ENCODE measurements at places on chromosomes 4 and X.

DNA sequence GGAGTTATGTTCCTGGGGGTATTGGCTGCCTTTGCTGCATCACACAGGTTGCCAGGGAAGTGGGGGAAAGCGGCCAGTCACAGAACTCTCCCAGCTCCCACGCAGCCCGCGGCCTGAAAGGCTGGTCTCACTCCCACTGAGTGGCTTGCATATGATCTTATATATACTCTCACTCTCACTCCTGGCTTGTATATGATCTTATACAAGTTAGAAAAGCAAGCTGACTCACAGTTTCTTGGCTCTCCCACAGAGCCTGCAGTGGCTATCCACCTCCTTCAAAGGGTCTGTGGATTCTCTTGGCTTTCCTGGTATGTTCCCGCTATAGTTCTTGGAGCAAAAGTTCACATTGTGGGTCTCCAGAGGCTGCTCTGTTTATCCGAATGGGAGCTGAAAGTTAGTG, 833.5 kb upstream of the GALNTL6 start:
- no peak for DNase-seq

DNA sequence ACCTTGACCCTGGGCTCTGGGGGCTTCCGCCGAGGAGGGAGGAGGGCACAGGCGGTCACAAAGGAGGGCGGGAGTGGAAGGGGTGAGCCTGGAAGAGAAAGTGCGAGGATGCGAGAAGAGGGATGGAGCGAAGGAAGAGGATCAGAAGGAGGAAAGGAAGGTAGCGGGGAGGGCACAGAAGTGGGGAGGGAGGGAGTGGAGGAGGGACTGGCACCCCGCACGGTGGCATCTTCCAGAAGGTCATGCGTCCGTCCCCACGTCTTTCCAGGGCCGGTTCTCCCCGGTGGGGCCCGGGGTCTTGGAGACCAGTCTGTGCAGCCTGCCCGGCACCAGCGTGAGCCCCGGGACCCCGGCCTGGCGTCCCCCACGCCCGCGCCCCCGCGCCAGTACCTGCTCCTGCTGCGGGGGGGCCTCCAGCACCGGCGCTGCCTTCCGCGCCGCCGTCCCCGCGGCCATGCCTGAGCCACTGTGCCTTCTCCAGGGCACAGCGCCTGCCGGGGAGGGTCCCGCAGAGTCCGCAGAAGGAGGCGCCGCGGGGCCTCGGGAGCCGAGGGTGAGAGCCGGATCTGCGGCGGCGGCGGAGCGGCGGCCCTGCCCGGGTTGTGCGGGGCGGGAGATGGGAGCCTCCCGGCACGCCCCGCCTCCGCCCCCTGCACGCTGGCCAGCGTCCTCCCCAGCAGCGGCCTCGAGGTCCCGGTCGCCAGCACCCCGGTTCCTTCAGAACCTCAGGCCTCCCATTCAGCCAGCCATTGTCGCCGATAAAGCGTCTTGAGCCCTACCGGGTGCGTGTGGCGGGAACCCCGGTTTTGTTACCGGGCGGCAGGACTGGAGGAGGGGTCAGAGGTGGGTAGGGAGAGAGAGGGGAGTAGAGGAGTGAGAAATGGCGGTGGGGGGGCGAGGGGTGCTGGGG, at the start of gene RNF175:
TSS of gene RNF175 (minus strand) at position 618 of the 910 bp plus-strand sequence. CDS start at position 456, 162 bp downstream.
- DNase-seq: no peak

DNA sequence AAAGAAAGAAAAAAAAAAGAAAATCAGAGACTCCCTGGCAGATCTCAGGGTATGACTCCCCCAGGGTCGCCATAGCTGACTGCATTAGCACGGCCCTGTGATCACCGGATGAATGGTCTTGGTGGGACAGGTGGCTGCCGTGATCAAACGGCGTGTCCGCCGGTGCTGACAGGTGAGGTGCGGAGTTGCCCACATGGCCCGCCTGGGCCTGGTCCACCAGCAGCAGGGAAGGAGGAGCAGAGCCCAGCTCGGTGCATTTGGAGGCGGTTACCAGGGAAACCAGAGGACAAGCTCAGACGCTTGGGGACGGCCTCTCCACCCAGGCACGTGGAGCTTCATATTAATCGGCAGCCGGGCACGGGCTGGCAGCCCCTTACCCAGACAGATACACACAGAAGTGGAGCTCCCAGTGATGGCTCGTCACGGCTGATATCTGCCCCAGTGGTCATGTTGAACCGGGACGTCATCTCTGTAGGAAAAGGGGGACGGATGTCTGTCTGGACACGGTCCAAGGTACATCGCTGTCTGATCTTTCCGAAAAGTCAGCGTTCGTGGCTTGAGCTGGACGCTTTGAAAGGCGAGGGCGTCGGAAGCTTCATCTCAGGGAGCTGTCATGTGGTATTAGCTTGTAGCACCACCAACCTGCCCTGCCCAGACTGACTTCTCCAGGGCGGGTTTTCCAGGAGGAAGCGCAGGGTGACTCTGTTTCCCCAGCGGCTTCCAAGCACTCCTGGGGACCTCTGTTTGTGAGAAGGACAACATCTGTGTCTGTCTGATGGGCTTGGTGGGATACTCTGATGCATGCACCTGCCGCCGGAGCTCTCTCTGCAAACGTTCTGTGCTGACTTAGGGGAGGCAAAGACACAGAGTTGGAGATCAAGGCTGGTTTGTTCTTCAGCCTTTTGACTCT, 180.7 kb downstream of the CRLF2 start:
- no peak for DNase-seq

GRCh38 chr4:53943345-53944085, 120.9 kb downstream of the CHIC2 start:
- DNase-seq: no peak

DNA sequence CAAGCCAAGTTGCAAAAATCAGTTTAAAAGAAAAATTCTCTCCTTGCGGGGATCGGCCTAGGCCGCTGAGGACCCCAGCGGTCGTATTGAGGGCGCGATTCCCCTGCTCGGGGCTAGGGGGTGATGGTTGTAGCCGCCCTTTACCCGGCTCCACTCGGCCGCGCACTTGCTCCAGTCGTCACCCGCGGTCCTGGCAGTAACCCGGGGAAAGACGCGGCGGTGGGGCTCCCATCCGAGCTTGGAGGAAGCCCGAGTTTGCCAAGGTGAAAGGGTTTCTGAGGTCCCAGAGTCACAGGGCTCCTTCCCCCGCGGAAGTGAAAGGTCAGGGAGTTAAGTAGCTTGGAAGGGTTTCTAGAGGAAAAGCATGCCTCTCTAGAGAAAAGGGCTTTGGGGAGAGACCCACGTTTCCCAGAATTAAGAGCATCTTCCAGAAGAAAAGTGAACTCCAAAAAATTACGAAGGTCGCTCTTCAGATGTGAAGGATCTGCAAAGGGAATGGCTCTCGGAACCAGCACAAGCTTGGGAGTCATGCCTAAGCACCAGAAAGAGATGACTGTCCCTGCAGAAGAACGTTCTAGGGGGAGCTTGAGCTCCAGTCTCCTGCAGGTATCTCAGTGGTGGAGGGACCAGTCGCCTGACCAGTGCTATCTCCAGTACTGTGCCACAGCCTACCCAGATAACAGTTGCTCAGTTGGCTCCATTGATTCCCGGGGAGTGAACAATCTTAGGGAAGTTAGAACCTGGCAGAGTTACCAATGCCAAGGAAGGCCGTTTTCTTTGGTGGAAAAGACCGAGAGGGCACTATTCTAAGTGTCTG, 875 bp downstream of the LAP3 start:
- DNase-seq: no peak

DNA sequence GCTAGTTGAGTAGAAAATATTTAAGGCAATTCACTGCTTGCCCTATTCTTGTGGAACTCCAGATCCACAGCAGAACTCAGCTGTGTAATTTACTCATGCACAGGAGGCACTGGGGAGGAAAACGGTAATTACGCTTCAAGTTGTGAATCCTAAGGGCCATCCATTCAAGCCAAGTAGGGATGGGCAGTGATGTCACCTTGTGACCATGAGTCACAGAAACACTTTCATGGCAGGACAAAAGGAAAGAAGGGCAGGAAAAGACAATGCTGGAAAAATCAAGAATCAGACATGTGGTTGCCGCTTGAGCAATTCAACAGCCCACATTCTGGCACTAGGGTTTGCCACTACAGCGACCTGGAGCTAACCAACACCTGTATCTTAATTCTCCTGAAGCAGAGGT, 1.4 kb downstream of the PAQR3 start:
- no peak for DNase-seq

- DNase-seq: no peak
Observed at GRCh38 chr4:143359644-143360193, 23.0 kb downstream of the GAB1 start.

DNA sequence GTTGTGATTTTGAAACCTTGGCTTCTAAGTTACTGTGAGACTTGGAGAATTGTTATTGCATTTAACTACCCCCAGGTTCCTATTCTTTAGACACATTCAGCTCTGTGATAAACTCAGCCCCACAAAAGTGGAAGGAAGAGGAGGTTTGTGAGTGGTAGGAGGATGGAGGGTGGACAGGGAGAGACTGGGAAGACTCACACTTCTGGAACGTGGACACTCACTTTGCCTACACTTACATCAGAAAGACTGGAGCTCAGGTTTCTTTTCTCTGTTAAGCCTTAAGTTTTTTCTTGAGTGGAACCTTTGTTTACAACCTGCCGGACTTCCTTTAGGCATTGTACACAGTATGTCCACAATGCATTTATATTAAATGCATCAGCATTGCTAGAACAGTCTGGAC, 99.0 kb downstream of the AREG start:
- no peak for DNase-seq

- no peak for DNase-seq
Observed at GRCh38 chr4:164701665-164702064, 52.3 kb upstream of the SMIM31 start.

GRCh38 chr4:16588651-16589050, 309.8 kb downstream of the LDB2 start:
- DNase-seq: no peak

DNA sequence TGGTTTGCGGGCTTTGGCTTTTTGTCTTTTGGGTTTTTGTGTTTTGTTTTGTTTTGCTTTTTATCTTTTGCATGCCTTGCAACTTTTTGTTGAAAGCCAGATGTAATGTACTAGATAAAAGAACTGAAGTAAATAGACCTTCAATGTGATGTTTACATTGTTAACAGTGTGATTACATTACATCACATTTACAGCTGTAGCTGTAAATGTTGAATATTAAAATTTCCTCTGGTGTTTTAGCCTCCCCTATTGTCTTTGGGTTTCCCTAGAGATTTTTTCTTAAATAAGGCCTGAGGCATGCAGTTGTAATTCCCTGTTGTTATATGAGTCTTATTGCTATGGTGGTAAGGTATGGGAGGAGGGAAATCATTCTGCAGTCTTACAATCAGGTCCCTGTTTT, 275.0 kb downstream of the PARM1 start:
- no peak for DNase-seq

- no peak for DNase-seq
Observed at GRCh38 chr4:82371497-82371896, 2.3 kb downstream of the HNRNPD start.

- DNase-seq: no peak
Observed at GRCh38 chr4:94409375-94409679, 42.4 kb upstream of the PDLIM5 start.

DNA sequence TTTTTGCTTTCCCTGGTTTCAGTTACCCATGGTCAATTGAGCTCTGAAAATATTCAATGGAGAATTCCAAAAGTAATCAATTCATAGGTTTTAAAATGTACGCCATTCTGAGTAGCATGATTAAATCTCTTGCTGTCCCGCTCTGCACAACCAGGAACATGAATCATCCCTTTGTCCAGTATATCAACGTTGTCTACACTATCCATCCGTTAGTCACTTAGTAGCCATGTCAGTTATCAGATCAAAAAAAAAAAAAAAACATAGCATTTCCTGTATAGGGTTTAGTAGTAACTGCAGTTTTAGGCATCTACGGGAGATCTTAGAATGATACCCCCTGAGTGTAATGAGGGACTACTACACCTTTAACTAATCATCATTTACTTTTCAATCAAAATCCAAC, 15.1 kb downstream of the LAMP2 start:
- DNase-seq: no peak

DNA sequence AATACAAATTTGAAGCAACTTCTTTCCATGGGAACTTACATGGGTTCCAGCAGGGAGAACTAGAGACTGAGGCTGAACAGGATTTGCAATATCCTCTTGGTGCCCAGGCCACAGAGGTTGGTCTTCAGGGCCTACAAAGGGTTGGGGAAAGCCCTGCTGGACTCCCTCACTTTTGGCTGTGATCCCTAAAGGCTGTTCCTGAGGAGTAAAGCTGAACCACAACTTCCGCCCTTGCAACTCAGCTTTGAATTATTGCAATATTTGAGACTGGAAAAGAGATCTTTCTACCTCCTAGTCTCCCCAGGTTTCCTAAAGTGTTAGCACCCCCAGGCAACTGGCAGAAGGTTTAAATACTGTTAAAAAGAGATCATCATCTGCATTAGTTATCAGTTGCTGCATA, 26.9 kb downstream of the DCHS2 start:
- DNase-seq: no peak

GRCh38 chr4:182293691-182294255, 50.6 kb downstream of the TENM3 start:
- DNase-seq: no peak

DNA sequence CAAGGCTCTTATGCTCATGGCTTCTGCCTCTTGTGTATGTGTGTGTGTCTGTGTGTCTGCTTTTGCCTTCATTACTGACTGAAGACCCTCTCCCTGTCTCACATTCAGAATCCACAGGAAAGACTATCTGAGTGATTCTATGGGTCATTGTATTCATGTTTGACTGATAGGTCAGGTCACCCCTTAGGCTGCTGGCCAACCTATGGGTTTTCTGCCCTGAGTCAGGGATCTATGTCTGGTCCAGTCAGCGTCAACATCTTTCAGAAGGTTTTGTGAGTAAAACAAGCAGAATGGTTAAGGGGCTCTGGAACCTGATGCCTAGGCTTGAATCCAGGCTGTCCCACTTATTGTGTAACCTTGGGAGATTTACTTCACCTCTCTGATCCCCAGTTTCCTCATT, 30.5 kb downstream of the NHSL2 start:
- no peak for DNase-seq

DNA sequence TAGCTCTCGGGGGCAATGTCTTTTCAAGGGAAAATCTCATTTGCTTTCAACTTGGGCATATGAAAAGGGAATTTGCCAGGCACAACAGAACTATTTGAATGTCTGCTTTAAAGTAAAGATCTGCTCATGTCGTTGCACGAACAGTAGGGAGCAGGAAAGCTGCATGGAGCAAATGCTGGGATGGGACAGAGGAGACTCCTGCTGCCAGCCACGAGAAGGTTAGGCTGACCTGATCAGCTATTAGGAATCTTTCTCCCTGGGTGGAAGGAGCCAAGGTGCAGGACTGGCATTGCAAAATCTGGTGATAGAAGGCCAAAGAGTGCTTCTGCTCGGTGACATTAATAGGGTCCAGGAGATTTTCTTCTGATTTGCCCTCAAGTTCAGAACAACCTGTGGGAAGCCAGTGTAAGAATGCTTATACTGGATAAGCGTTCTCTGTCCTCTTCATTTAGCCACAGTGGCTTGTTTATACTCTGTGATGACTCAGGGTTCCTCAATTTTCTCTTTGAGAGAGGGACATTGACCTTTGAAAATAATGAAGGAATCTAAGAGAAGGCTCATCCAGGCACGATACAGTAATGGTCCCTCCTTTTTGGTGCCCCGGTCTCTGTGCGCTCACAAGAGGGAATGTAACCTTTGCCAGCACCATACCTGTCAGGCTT, 22.9 kb downstream of the FHL1 start:
- no peak for DNase-seq
